ENCODE measurements at places on chromosomes 3 and 15. TPM values are rescaled to one million over a fixed set of nuclear protein-coding genes. Genes with fewer than 3 reads are reported as not detected.

The CFAP20DC gene
- total RNA-seq = 0.20 TPM

The NBEAL2 gene
- 532 TPM for total RNA-seq

The CCK gene
- total RNA-seq = not detected

The MYZAP gene
- total RNA-seq = not detected

The CHRNB4 gene
- not detected for total RNA-seq

The SCAANT1 gene
- 8.0 TPM for total RNA-seq

The SLC12A1 gene
- not detected for total RNA-seq

The FRMD4B gene
- total RNA-seq = 9.4 TPM

The KCNMB3 gene
- total RNA-seq = 1.4 TPM

The ARPP21 gene
- not detected for total RNA-seq

The CTXND1 gene
- not detected for total RNA-seq

The RHCG gene
- not detected for total RNA-seq

The PPP1R14D gene
- total RNA-seq = not detected

The HOMER2 gene
- 4.0 TPM for total RNA-seq

The CTDSPL2 gene
- total RNA-seq = 96.5 TPM

The EPHA6 gene
- not detected for total RNA-seq

The NUSAP1 gene
- total RNA-seq = 7.6 TPM

The PLSCR5 gene
- total RNA-seq = not detected

The ZNF385D gene
- total RNA-seq = 0.31 TPM

The CKMT1B gene
- total RNA-seq = not detected

The SIAH2 gene
- 22.7 TPM for total RNA-seq

The ABI3BP gene
- total RNA-seq = not detected

The IL12A gene
- total RNA-seq = 2.4 TPM

The CPNE4 gene
- total RNA-seq = not detected

The LMOD3 gene
- not detected for total RNA-seq

The THBS1 gene
- total RNA-seq = 43.3 TPM

The MINDY2 gene
- total RNA-seq = 18.3 TPM

All from natural killer cell (primary cell).